ENCODE measurements at places on chromosomes 1 and 21.

DNA sequence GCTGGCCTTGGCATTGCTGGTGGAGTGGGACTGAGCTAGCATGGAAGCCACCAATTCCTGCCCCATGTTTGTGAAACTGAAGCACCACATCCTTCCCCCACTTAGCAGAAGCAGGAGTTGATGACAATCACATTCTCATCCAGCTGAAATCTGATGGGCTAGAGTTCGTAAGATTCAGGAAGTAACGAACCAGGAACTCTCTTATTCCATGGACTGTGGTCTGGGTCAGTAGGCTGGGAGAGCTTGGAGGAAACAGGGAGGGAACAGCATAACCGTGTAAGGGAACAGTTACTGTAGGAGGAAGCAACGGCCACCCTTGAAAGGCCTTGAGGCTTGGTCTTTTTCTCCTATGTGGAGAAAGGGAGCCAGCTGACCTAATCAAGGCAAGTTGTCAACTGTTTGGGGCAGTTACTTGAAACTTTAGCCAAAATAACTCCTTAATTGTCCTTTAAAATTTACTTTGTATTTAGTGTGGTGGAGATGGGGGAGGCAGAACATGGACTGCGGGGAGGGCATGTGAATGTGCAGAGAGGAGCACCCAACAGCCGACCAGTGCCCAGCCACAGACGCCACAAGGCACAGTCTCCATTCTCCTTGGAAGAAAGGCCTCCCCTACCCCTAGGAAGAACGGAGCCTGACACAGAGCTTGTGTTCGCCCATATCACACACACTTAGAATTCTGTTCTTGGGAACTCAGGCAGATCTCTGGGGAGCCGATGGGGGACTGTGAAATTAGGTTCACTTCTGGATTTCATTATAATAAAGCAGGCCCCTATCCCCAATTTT, 2.0 kb upstream of the COQ8A start:
- DNase-seq: no peak

GRCh38 chr21:28674763-28675162, 317.9 kb downstream of the LTN1 start:
- DNase-seq: no peak

DNA sequence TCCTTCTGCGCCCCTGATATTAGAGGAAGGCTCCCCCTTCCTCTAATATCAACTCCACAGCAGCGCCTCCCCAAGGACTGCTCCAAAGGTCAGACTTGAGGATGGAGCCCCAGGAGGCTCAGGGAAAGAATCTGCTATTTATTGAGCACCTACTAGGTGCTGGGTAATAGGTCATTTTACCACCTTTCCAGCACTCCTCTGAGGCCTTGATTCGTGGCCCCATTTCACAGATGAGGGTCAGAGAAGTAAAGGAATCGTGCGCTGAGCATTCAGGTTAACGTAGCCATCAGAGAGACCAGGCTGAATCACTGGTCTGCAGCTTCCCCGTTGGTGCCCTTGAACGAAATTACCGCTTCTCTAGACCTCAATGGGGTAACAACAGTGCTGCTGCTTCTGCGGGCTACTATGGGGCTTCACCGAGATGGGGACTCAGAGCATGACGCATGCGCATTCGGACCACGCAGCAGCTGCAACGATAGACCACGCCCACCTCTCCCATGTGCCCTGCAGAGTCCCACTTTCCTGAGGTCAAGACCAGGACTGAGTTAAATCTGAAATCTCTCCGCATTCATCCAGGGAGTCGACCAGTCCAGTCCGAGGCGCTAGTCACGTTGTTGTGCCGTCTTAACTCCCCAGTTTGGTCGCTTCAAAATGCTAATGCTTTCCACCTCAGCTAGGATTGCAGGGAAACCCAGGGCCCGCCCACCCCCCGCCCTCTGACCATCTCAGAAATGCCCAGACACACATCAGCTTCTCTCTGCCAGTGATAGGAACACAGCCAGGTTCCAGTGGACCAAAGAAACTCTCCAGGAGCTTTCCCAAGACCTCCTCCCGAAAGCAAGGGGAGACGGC, 12.9 kb downstream of the CAMK2N1 start:
- no peak for DNase-seq

DNA sequence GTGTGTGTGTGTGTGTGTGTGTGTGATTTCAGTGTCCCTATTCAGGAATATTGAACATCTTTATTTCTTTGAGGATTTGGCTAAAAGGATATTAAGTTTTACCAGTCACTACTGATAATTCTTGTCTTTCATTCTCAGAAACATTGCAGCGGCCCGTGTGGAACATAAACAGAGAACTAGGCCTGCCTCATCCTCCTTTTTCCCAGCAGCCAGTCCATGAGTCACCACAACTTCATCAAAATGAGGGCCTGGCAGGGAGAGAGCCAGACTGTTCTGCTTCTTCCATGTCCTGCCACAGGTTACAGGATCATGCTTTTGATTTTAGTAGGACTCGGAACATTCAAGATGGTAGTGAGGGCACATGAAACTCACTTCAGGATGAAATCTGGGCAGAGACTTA, 50.7 kb downstream of the LRIG2 start:
- no peak for DNase-seq

- no peak for DNase-seq
These were observed 2.4 kb upstream of the PRAMEF18 start for GRCh38 chr1:13228343-13228781.

DNA sequence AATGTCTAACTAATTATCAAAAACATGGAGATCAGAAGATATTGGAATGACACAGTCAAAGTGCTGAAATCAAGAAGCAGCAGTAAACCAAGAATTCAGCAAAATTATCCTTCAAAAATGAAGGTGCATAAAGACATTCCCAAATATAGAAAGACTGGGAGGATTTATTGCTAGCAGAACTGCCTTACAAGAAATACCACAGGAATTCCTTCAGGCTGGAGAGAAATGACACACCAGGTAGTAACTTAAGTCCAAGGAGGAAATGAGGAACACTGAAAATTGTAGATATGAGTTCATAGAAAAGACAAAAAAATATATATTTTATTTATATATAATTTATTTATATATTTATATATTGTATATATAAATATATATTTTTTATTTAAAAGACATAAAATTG, 217.2 kb downstream of the RPS6KC1 start:
- DNase-seq: no peak

DNA sequence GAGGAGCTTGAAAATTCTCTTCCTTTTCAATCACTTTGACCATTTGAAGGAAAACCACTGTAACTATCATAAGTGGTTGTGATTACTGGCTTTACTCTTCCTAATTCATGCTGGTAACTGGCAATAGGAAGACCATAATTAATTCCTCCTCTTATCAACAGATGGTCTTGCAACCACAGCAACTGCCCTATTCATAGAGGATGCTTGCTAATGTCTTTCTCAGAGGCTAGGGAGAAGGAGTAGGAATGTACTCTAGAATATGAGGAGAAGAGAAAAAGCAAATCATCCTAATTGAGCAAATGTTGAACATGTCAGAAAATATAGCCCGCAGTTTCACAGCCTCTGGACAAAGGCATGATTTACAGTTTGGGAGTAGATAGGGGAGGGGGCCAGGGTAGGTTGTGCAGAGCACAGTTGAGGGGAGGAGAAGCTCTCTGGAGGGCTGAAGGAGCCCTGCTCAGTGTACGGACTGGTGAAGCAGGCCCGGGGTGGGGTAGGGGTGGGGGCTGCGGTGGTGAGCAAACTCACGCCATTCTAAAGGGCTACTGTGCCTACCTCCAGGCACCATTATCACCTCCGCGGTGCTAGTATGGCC, 192.9 kb downstream of the PCP4 start:
- no peak for DNase-seq

- no peak for DNase-seq
These were observed 3.4 kb downstream of the EPHA10 start for GRCh38 chr1:37761416-37762095.

DNA sequence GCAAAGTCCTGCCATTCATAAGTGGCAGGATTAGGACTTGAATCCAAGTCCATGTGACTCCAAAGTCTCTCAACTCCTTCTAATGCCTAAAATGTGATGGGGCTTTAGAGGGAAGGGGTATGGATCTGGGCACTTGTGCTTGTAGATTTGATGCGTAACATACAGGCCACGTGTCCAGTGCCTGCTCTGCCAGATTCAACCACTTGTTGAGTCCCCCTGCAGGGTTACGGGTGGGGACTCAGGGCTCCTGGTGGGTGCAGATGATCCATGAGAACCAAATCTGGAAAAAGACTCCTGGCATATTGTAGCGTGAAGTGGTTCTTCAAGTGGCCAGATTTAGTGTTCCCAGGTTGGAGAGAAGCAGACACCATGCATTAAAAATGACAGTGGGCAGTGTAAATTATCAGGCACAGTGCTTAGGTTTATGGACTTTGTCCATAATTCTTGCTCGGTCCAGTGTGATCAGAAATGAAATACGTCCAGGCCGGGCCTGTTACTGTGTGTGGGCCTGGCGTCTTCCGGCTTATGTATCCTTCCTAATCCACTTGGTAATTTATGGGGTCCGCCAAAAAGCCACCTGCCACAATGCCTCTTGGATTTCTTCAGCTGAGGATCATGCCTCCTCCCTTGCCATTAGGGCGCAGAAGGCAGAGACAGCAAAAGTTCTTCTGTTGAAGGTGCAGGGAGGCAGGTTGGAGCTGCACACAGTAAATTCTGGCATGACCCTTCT, 51.2 kb upstream of the LRP8 start:
- DNase-seq: no peak

DNA sequence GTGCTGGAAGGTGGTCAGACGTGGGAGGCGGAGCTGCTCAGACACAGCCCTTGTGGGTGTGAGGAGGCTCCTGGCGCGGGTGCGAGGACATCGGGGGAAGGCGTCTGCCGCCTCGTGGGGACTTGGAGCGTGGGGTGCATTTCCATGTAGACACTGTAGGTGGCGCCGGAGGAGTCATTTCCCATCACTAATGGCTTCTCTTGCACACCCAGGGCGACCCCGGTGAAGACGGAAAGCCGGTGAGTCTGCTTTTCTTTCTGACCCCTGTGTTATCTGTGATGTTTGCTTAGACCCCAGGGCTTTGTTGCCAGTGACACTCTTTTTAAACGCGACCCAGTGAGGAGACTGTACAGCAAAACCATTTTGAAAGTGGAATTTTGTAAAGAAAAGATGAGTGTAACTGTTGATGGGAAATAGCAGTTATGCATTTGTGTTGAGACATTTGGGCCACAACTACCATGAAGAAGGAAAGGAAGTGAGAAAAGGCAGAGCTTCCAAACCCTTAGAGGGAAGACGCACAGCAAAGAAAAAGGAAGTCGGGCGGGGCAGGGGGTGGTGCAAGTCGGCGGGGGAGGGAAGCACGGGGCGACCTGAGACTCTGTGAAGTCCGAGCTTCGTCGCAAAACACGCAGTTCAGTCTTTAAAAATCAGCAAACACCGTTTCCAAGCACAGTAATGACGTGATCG, 64.0 kb downstream of the SLC19A1 start:
- DNase-seq: no peak

GRCh38 chr1:206461602-206462455, 8.4 kb upstream of the IKBKE start:
- peak; percentile 46 for DNase-seq

DNA sequence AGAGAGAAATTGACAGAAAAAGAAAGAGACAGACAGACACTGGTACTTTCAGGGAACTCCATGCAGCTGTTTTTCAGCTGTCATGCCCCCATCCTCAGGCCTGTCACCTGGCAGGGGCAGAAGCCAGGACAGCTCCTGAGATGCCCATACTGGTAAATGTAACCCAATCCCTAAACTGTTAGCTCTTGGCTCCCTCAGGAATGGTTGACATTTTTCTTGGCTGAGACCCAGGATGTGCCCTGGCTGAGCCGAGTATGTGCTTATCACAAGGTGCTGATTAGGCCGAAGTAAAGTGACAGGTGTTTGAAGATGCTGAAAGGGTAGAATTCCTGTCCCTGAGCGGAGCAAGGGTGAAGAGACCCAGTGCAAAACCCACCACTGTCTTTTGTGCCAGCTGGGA, 50.7 kb downstream of the PGM1 start:
- DNase-seq: peak; percentile 99

GRCh38 chr1:24071941-24072340, 40.0 kb downstream of the MYOM3 start:
- no peak for DNase-seq

GRCh38 chr21:44952929-44953627, 13.2 kb downstream of the SLX9 start:
- DNase-seq: no peak

- no peak for DNase-seq
These were observed 13.2 kb upstream of the UBE4B start for GRCh38 chr1:10019561-10019960.
